CD4-positive, alpha-beta T cell treated with Interleukin-10 for 1 hour (primary cell): ENCODE measurements at places on chromosomes 5 and 9.
A peak's percentile ranks its signal among the peaks of the same experiment; 100 is the strongest.

DNA sequence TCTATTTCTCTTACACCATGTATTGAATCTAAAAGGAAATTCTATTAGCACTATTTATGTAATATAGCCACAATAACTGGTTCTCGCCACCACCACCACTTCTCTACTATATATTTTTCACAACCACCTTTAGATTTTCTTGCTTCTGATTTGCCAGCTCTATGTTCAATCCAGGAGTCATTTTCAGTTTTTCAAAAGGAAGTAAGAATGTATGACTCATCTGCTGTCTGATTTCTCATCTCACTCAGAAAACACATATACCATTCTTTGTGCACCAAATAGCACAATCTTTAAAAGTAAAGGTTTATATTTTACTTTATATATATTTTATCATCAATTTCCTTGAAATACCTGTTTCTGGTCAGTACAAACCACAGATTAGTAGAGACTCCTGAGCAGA lies 1127.5 kb downstream of the TAF11L14 start:
- DNase-seq, result no peak

- DNase-seq, result no peak
Observed at GRCh38 chr9:71025201-71025600, 96.2 kb downstream of the TRPM3 start.

GRCh38 chr9:11023201-11023600 lies 410.4 kb upstream of the PTPRD start:
- DNase-seq, result no peak

- no peak for DNase-seq
Observed at GRCh38 chr5:42520203-42520602, 97.0 kb downstream of the GHR start.

GRCh38 chr9:23243523-23243922 lies 582.5 kb downstream of the ELAVL2 start:
- DNase-seq, result no peak

DNA sequence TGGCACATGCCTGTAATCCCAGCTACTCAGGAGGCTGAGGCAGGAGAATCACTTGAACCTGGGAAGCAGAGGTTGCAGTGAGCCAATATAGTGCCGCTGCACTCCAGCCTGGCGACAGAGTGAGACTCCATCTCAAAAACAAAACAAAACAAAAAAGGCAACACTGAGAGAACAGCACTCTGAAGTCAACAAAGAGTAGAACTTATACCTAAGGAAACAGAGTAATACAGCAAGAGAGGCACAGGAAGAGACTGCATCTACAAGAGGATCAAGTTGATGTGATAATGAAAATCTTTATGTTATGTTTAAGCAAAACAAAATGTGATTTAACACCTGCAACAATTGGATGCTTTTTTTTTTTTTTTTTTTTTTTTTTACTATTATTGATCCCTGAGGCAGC lies 33.1 kb downstream of the FYB1 start:
- no peak for DNase-seq

GRCh38 chr5:1312206-1312605 lies 17.3 kb upstream of the TERT start:
- peak; percentile 51 for DNase-seq
